M059J (cell line): ENCODE measurements at places on chromosomes 2 and 18. TPM values are rescaled to one million over a fixed set of nuclear protein-coding genes. Genes with fewer than 3 reads are reported as not detected.

DNA sequence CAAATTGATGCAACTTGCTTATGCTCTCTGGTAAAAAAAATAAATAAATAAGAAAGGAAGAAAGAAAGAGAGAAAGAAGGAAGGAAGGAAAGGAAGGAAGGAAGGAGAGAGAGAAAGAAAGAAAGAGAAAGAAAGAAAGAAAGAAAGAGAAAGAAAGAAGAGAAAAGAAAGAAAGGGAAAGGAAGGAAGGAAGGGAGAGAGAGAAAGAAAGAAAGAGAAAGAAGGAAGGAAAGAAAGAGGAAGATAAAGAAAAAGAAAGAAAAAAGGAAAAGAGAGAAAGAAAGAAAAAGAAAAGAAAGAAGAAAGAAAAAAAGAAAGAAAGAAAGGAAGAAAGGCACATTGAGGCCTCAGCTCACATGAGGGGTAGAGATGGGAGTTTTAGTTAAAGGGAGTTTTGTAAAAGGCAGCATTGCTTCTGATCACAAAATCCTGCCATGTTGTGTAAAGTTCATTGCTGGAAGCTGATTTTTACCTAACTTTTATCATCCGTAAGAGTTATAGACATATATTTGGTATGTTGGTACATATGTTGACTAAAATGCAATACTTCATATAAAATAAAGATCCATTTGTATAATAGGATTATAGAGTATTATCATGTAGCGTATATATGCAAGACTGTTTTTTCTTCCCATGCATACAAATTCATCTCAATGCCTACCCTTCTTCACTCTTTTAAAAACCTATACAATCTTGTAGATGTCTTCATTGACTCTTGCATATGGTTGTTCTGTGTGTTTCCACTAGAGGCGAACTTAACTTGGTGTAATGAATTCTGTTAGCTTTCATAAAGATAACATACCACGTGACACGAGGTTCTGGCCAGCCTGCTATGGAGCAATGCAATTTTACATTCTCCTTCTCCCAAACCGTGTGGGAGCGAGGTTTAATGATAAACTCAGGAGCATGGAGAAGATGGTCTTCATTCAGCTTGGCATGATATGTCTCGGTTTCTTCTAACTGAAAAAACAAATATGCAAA is 32.8 kb downstream of the MYOM1 start:
- no peak for DNase-seq

- DNase-seq = no peak
Observed at GRCh38 chr2:65885266-65885665, 452.9 kb upstream of the SPRED2 start.

ACMSD gene
- not detected in 2 replicates for total RNA-seq

GRCh38 chr2:121513597-121514333 is 16.9 kb upstream of the RNU4ATAC start:
- no peak for DNase-seq

CDH20 gene
- not detected in 2 replicates for total RNA-seq

TMEM37 gene
- not detected in 2 replicates for total RNA-seq

DNA sequence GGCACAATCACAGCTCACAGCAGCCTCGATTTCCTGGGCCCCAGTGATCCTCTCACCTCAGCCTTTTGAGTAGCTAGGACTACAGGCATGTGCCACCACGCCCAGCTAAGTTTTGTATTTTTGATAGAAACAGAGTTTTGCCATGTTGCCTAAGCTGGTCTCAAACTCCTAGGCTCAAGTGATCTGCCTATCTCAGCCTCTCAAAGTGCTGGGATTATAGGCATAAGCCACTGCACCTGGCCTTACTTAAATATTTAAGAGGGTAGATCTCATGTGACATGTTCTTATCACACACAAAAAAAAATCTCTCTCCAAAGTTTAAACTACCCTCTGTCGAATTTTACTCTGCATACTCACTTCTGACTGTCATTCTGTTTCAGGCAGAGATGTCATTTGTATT is 75.4 kb upstream of the CHRNA1 start:
- DNase-seq = no peak

- no peak for DNase-seq
Observed at GRCh38 chr18:12840382-12840781, 43.7 kb downstream of the PTPN2 start.

IL18R1 gene
- total RNA-seq = not detected in 2 replicates

DNA sequence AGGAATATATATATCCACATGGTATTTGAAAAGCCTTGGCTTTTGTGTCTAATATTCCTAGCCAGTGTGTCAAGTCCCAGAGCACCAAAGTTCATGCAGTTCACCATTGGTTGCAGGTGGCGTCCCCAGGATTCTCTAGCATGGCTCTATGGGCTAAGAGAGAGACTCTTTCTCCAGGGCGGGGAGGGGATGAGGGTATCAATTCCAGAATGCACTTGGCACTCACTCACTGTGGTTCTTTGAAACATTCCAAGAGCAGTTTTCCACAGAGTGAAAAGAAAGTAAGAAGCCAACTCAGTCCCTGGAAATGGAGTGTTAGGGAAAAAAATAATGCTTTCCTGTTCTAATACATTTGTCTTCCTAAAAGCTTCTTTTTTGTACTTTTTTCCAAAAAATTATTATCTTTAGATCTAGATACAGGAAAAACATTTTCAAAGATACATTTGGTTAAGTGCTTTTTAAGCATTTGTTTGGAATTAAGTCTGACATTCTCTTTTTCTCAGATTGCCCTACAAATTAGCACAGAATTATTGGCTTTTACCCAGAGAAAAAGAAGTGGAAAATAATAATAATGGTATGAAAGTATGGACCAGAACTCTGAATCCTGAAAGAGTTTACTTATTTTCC is 239.9 kb downstream of the PAX3 start:
- DNase-seq = no peak

DNA sequence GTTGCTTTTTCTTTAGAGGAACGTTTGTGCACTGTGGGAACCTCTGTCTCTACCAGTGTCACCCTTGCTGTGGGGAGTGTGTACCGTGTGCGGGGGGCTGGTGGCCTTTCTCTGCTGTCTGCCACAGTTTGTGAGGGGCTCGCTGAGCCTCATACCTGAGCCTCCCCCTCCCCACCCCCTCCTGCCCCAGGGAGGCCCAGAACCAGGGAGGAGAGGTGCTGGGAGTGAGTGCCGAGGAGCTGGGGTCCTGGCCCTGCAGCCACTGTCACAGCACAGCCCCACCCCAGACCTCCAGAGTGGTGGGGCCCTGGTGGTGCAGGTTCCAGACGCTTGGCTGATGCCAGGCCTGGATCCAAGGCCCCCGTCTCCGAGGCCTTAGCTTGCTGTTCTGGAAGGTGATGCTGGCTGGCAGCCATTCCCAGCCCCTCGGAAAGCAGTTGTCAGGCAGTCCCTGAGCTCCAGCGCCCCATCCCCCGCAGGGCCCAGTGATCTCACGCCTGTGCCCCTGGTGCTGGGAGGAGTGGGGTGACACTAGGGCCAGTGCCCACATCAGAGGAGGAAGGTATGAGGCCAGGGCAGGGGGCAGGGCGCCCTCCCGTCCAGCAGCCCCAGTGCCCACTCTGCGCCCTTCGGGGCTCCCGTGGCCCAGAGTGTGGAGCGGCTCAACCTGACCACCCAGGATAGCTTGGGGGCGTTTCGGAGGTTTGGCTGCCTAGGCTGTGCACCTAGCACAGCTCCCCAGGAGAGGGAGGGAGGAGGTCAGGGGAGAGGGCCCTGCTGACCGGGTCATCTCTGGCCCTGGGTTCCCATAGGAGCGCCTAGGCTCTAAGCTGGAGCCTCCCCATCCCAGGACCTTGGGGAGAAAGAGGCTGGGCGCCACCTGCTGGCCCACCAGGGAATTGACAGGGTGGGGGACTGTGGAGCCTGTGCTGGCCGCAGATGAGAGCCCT is 53.0 kb upstream of the ALPP start:
- DNase-seq = peak; percentile 42

B3GNT7 gene
- total RNA-seq = 0.17 and 0.57 TPM in 2 replicates

BUB1 gene
- total RNA-seq = 68.2 and 82.4 TPM in 2 replicates

STON1 gene
- total RNA-seq = 2.2 and 3.7 TPM in 2 replicates

GRCh38 chr18:12059334-12060181 is 34.1 kb upstream of the ANKRD62 start:
- DNase-seq = no peak

- no peak for DNase-seq
Observed at GRCh38 chr2:238940806-238941205, 92.9 kb downstream of the TWIST2 start.

MAPRE3 gene
- 0.57 and 7.1 TPM in 2 replicates for total RNA-seq

TM4SF20 gene
- total RNA-seq = not detected in 2 replicates

ACTG2 gene
- 0.89 and 2.5 TPM in 2 replicates for total RNA-seq

DNA sequence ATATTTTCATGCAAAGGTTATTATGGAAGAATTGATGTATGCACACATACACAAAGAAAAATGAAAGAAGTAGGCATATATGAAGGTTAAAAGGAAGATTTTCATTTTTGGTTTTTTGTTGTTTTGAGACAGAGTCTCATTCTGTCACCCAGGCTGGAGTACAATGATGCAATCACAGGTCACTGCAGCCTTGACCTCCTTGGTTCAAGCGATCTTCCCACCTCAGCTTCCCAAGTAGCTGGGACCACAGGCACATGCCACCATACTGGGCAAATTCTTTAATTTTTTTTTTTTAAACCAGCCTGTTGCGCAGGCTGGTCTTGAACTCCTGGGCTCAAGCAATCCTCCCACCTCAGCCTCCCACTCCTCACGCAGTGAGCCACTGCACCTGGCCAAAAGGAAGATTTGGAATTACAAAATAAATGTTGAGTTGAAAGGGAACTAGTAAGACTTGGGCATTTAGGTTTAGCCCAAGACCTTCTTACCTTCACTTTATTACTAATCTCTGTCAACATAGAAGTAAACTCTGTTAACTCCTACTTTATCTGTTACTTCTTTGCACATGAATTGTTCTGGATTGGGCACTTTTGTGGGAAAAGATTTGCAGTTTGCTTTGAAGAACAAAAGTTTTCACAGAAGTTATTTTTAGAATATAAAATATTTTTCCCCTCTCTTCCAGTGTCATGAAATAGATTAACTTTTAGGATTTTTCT is 31.7 kb upstream of the NBEAL1 start:
- DNase-seq = no peak

- DNase-seq = no peak
Observed at GRCh38 chr2:128451084-128452023, 132.7 kb upstream of the HS6ST1 start.

GRCh38 chr2:54550547-54550946 is 94.4 kb downstream of the SPTBN1 start:
- DNase-seq = no peak

RAPGEF4 gene
- total RNA-seq = 0.47 and 1.4 TPM in 2 replicates

- peak; percentile 36 for DNase-seq
Observed at GRCh38 chr2:221817052-221817451, 244.9 kb upstream of the EPHA4 start.

DNA sequence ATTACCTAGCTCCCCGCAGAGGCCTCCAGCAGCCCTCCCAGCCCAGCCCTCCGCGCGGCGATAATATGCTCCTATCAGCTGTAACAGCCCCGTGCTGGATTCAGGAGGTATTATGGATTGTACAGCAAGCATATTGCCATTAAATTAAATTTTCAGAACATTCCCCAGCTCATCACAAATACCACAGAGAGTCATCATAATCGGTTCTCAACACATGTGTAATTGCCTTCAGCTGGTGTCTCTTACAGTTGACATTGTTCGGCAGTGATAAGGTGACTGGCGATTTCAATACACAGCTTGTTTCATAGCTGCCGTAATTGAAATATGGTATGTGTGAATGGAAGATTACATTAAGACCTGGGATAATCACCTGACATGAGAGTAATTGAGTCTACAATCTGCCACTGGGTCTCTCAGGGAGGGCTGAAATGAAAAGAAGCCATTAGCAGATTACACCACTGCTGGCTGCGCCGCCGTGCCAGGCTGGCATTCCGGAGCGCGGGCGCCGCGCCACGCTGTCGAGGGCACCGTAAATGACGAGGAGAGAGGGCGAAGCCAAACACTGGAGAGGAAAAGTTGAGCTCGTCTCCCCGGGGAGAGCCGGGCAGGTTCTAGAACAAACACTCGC is 549.4 kb upstream of the SALL3 start:
- no peak for DNase-seq

DNA sequence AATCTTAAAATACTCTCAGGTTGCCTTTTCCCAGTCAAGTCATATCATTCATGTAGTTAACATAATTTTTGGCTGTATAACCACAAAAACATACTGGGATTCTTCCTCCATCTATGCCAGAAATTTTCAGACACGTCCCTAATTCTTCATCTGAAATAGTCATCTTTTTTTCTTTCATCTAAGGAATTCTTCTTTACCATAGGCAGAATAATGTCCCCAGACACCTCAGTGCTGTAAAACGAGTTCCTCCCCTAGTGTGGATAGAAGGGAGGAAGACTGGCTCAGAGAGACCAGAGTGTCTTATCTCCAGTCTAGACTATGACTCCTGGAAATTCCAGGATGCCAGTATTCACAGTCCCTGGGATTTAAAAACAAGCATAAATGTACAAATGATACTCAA is 127.8 kb downstream of the MREG start:
- DNase-seq = no peak

- DNase-seq = peak; percentile 86
Observed at GRCh38 chr2:54964271-54964670, 86.0 kb downstream of the RTN4 start.

GRCh38 chr2:120919771-120920453 is 184.2 kb downstream of the GLI2 start:
- DNase-seq = peak; percentile 85

GRB14 gene
- 0.15 TPM in 1 of 2 replicates, not detected in the other for total RNA-seq

MOCOS gene
- 3.2 and 10.2 TPM in 2 replicates for total RNA-seq

DNA sequence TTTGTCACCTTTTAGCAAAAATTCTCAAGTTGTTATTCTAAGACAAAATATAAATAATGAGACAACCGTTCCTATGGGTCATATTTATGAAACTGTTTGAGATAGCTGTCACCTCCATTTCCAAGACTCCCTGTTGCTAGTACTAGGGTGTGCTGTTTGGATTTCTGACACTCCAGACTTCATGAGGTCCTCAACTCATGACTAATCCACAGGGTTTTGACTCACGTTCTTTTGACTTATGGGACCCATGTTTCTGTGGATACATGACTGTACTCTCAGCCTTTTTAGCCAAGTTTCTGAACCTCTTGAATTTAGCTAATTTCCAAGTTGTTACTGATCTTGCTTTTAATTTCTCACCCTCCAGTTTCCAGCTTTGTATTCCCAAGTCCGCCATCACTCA is 178.7 kb upstream of the FAM98A start:
- DNase-seq = peak; percentile 35
